ENCODE measurements at places on chromosomes 12 and 14.
A peak's percentile ranks its signal among the peaks of the same experiment; 100 is the strongest.

- DNase-seq, result no peak
Observed at GRCh38 chr12:916712-917445, 32.6 kb downstream of the RAD52 start.

DNA sequence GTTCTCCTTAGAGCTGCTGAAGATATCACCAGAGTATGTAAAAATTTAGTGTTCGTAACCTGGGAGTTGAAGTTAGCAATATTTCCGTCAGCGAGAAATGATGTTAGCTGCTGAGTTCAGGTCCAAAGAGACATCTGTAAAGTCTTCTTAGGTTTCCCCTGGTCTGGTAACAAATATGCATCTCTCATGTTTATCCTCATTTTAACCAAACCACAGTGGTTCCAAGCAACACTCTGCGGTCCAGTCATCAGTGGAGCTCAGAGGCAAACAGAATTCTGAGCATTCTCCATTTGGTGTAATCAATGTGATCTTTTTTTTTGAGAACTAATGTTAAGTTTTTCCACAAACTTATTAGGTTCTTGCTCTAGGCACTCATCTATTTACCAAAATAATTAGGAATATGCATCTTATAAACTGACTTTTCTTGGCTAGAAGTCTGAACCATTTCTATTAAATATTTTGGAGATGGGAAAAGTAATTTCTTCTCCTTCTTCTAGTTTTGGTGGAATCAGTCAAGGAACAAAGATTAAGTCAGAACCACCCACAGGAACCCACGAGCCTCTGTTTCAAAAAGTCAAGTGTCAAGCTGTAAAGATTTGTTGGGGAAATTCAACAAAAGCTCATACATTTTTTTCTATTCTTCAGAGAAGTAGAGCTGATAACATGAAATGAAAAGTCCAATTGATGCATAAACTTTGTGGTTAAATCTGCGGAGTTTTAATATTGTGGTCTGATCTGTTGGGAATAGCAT is 64.7 kb downstream of the IFNG start:
- no peak for DNase-seq

DNA sequence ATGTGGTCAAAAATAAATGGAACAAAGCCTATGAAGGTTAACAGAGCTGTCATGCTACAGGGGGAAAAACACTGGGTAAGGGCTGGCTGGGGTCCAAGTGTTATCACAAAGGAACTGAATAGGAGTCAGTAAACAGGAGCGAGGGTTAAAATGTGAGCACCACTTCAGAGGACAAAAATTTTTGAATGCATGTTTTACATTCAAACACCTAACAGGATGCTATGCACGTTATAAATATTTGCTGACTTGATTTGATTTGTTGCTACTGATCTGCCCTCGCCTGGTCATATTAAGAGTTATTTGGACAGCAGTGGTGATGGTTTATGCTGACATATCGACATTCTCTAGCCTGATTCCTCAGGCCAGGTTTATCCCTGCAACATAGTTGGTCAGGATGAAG is 7.4 kb upstream of the KTN1 start:
- no peak for DNase-seq

DNA sequence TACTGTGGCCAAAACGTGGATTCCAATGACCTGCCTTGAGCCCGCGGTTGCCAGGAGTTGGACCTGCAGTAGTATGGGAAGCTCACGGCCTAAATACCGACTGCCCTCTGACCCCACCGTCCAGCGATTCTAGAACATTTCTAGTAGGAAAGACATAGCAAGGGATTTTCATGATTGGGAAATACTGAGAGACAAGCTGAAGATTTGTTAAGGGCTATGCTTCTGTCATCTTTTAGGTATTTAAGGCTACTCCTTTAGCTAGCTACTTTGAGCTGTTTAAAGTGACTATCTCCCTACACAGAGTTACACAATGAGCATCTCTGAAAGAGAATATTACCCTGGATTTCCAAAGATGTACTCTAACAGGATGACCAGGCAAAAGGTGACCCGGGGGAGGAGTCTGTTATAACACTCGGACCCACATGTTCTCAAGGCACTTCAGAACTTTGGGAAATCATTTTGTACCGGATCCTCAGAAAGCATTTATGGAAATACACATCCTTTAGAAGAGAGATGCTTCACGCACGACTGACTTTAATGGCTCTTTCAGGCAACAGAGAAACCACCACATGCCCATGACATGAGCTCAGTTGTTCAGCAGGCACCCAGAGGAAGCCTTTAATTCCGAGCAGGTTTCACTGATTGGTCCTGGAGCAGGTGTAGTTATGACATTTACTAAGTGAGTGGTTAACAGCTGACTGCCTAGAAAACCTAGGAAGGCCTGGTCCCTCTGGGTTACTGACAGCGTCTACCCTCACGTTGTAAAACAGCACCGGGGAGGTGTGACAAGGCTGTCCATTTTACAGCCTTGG is 4.2 kb downstream of the BAG5 start:
- no peak for DNase-seq

DNA sequence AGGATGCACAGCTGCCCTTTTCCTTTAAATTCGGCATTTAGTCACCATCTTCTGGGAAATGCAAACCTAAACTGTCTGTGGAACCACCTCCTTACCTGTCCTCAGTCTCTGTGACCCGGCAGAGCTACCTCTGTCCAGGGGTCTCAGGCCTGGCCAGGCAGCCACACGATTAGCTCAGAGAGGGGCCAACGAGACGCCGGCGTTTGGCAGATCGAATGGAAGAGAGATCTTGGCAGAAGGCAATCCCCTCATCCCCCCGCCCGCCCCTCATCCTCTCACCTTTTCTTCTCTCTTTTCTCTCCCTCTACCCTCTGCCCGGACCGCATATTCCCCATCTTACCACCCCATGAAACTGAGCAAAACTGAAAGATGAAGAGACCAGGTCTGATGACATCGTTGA is 101.0 kb downstream of the PIWIL1 start:
- DNase-seq, result peak; percentile 42

GRCh38 chr12:131943389-131943788 is 6.4 kb upstream of the EP400 start:
- DNase-seq, result no peak

GRCh38 chr12:57069523-57069922 is 9.1 kb downstream of the NEMP1 start:
- DNase-seq, result no peak
